Epithelial cell of prostate (primary cell): ENCODE measurements at places on chromosomes 1 and 21.
A peak's percentile ranks its signal among the peaks of the same experiment; 100 is the strongest.

GRCh38 chr1:94803106-94803505 lies 17.1 kb upstream of the SLC44A3 start:
- no peak for DNase-seq

DNA sequence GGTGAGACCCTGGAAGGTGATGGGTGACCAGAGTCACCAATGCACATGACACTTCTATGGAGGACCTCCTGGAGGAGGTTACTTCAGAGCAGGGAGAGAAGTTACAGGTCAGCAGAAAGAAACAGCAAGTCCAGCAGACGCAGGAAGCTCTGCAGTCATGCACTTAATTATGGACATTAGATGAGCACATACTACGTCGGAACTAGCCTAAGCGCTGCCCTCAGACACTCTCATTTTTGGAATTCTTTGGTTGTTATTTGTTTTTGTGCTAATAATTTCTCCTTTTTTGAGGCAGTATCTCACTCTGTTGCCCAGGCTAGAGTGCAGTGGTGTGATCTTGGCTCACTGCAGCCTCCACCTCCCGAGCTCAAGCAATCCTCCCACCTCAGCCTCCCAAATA lies 93.3 kb upstream of the IFFO2 start:
- no peak for DNase-seq

DNA sequence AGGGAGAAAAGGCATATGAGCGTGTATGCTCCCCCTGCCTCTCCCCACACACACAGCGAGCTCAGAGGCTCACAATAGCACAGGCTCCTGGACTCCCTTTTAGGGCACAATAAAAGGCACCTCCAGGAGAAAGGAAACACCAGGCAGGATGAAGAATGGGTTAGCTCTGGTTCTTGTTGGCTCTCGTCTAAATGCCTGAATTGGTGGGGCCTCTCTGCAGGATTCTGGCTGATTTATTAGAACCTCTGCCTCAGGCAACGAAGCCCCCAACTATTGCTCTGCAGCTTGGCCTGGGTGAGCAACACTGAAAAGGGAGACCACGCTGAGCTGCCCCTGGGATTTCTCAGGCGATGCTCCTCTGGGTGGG lies 590.9 kb upstream of the PLXNA2 start:
- DNase-seq, result no peak

GRCh38 chr21:33980276-33980916 lies 64.8 kb upstream of the ATP5PO start:
- no peak for DNase-seq

GRCh38 chr1:246069581-246069980 lies 437.5 kb downstream of the SMYD3 start:
- DNase-seq, result no peak

GRCh38 chr1:111596499-111596898 lies 23.1 kb upstream of the RAP1A start:
- no peak for DNase-seq

GRCh38 chr1:14666373-14666772 lies 67.9 kb downstream of the KAZN start:
- peak; percentile 2 for DNase-seq

GRCh38 chr21:35565204-35565611 lies 495.1 kb downstream of the SETD4 start:
- peak; percentile 69 for DNase-seq

DNA sequence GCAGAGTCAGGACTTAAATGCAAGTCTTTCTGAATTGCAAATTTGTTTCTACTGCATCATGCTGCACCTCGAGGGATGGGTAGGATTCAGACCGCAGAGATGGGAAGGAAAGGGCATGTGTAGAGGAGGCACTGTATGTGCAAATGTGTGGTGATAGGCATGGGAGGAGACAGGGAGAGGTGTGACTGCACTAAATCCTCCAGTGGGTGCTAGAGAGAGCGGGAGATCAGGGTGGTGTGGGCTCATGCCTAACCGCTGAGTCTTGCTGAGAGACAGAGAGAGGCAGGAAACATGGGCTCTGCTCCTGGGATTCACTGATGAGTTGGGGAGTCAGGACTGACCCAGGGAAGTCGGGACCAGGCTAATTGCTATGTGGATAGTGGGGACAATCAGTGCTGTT lies 61.1 kb downstream of the PTPRU start:
- no peak for DNase-seq

GRCh38 chr21:43912910-43913309 lies 47.9 kb downstream of the AGPAT3 start:
- no peak for DNase-seq
